DMS79 (cell line): ENCODE measurements at places on chromosomes 11 and 22.

- DNase-seq = no peak
Observed at GRCh38 chr11:116714902-116715301, 57.9 kb downstream of the BUD13 start.

- DNase-seq = no peak
Observed at GRCh38 chr11:113675003-113675561, 31.0 kb downstream of the TMPRSS5 start.

- no peak for DNase-seq
Observed at GRCh38 chr22:25202290-25202921, 2.7 kb downstream of the CRYBB3 start.

GRCh38 chr11:14764579-14765527, 121.2 kb downstream of the PDE3B start:
- DNase-seq = no peak

DNA sequence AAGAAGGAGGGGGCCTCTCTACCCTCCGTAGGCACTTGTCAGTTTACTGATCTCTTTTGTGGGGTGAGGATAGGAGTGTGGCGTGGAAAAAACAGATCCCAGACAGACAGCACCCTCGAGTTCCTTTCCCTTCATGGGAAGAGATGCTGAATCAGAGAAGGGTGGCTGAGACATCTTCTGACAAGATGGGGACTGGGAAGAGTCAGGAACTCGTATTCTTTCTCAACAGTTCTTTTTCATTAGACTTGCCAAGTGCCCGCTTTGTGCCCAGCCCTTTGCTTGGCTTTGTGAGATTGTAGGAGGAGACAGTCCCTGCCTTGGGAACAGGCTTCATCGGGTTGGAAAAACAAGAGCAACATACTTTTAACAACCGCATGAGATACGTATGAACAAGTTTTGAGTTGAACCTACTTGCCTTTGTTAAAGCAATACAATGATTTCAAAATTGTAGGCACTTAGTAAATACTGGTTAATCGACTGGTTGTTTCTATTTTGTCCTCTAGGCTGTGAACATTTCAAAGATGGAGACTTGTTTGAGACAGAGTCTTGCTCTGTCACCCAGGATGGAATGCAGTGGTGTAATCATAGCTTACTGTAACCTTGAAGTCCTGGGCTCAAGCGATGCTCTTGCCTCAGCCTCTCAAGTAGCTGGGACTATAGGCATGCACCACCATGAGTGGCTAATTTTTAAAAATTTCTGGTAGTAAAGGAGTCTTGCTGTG, 1.1 kb downstream of the RRM1 start:
- DNase-seq = peak; percentile 6

DNA sequence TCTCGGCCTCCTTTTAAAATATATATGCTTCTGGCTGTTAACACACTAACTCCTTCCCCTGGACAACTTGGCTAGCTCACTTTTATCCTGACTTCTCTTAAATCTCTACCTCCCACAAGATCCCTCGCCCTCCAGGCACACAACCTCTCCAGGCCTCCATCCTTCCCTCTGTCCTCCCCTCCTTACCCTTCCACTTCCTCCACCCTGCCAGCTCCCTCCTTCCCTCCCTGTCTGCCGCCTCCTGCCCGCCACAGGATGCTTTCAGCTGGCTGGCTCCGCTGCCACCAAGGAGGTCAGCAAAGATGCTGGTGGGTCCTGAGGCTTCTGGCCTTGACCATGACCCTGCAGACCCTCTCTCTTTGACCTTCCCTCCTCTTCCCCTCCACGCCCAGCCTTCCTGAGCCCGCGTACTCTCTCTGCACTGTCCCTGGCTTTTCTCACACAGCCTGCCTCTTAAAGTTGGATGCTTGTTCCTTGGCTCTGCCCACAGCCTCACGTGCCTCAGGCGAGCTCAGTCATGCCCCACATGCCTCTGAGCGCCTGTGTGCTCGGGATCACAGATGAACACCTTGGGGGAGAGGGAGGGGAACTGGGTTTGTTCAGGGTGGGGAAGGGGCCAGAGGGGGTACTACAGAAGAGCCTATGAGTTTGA, 6.7 kb downstream of the NFAM1 start:
- peak; percentile 59 for DNase-seq

DNA sequence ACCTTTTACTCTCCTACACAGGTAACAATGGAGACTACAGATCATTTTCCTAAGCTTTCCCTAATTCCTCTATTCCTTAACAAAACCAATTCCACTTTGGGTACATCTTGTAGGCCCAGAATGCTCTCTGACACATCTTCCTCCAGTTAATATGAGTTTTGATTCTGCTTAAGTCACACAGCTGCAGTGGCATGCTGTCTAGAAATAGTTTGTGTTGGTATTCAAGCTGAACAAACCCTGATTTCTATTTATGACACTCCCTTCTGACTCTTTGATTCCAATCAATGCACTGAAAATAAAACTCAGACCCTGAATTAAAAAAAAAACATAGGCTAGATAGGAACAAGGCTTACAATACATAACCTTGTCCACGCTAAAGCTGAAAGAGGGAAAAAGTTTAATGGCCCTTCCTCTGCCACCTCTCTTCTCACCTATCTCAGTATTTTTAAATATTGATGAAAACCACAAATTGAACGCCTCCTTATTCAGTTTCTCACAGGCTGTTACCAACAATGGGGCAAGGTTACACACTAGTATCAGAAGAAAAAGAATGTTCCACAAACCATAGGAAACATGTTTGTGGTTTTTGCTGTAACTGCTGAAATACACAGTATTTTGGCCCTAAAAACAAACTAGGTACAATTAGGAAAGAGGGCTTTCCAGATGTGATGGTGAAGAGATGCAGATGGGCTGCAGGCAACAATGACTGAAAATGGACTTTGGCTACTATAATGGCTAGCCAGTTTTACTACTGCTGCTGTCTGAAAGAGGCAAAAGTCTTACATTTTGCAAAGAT, 35.7 kb upstream of the GAB2 start:
- DNase-seq = no peak

DNA sequence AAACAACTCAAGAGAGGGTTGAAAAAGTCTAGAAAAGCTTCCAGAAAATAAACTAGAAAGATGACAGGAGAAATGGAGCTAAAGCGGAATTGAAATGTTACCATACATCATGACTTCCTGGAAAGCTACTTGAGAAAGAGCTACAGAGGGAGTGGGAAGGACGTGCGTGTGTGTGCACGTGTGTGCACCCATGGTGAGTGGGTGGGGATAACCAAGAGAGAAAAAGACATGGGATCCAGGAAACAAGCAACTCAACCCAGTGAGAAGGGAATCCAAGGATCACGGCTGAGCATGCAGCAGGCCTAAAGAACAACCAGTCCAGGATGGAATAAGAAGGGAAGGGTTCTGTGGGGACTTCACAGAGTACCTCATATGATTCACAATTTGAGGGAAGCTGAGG, 21.6 kb downstream of the APOL1 start:
- no peak for DNase-seq

DNA sequence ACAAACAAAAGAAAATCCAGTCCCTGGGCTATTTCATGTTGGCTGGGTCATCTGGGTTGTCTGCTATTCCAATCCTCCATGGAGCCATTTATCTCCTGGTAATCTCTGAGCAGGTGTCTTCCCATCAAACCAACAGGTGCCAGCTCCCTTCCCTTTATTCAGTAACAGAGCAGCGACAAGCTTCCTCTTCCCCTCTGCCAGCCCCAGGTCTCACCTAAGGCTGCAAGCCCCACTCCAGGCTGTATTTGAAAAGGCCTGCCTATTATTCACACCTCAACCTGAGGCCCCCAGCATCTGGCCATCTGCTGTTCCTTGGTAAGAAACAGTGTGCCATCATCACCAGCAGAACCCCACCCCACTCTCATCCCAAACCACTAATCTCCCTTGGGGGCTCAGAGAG, 436.2 kb downstream of the BUD13 start:
- DNase-seq = no peak

- no peak for DNase-seq
Observed at GRCh38 chr11:27977031-27977430, 130.9 kb downstream of the KIF18A start.

GRCh38 chr22:48492366-48493320, 1335.0 kb downstream of the BRD1 start:
- peak; percentile 53 for DNase-seq

- DNase-seq = no peak
Observed at GRCh38 chr11:61155741-61156140, 5.5 kb downstream of the VPS37C start.

DNA sequence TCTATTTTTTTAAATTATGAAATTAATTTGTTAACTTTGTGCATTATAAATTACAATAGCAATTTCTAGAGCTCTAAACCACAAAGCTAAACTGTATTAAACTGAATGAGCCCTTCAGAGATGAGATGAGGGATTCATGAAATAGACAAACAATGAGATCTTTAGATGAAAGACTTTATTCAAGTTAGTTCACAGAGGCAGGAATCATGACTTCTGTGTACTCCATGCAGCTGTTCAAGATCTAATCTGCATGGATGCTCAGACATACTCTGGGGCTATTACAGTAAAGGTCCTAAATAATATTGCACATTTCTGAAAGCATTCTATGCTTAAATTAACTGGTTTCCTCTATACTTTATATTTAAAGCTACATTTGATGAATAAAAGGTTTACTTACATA, 122.7 kb downstream of the FCHSD2 start:
- DNase-seq = no peak

- DNase-seq = no peak
Observed at GRCh38 chr22:21082248-21082647, 36.5 kb downstream of the LRRC74B start.

DNA sequence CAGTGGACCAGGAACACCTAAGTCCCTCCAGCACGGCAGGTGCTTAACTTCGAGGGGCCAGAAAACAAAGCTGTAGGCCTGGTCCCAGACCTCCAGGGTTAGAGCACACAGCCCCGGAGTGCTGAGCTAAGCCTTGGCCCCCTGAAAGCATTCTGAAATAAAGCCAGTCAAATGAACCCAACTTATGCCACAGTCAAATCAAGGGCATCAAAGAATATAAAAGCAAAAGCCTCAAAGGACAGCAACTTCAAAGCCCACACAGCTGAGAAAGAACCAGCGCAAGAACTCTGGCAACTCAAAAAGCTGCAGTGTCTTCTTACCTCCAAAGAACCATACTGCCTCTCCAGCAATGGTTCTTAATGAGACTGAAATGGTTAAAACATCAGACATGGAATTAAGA, 39.1 kb downstream of the TMEM123 start:
- DNase-seq = no peak

GRCh38 chr11:45859661-45860140, 12.4 kb downstream of the CRY2 start:
- DNase-seq = peak; percentile 78

DNA sequence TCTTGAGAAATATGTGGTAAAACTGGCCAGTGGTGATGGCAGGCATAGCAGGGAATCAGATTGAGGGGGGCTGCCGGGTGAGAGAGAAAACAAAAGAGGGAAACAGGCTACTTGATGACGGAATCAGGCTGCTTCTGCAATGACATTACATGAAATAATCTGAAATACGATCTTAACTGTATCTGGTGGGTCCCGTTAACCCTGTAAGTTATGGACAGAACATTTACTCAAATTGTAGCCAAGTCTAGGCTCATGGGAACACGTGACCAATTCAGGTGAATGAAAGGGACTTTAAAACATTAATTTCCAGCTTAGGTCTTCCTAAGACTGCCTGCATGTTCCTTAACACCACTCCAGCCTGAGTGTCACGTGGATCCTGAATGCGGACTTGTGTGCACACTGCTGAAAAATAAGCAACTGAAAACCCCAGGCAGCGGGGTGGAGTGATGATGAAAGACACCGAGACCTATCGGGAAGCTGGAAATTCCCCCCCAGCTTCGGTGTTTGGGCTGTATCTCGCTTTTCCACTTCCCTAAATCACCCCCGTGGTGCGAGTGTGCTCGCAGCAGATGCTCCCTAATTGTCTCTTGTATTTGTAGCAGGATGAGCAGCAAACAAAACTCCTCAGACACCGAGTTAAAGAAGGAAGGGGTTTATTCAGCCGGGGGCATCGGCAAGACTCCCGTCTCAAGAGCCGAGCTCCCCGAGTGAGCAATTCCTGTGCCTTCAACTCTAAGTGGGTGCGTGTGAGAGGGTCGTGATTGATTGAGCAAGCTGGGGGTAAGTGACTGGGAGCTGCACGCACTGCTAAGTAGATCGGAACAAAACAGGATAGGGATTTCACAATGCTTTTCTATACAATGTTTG, 145.0 kb upstream of the GRK3 start:
- DNase-seq = no peak

DNA sequence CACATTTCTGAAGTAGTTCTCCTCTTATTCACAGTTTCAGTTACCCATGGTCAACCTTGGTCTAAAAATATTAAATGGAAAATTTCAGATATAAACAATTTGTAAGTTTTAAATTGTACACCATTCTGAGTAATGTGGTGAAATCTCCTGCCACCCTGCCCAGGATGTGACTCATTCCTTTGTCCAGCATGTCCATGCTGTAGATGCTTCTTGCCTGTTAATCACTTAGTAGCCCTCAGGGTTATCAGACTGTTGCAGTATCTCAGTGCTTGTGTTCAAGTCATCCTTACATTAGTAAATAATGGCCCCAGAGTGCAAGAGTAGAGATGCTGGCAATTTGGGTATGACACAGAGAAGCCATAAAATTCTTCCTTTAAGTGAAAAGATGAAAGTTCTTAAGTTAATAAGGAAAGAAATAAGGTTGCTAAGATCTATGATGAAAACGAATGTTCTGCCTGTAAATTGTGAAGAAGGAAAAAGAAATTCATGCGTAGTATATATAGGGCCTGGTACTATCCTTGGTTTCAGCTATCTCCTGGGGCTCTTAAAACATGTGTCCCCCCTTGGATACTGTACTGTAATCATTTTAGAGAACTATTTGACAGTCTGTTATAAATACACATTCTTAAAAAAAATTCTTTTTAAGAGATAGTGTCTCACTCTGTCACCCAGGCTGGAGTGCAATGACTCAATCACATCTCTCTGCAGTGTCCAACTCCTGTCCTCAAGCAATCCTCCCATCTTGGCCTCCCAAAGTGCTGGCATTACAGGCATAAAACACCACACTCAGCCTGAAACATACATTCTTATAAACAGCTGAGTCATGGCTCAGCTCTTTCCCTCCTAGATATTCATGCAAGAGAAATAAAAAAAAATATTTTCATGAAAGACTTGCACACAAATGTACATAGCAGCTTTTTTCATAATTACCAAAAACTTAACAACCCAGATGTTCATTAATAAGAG, 31.3 kb downstream of the MTNR1B start:
- DNase-seq = no peak
